ENCODE measurements at places on chromosomes 7 and 10. TPM values are rescaled to one million over a fixed set of nuclear protein-coding genes. Genes with fewer than 3 reads are reported as not detected.

DDC gene
- not detected for total RNA-seq

LOXL4 gene
- total RNA-seq: 129 TPM

CDNF gene
- 1.3 TPM for total RNA-seq

GPNMB gene
- 280 TPM for total RNA-seq

CAMK2B gene
- total RNA-seq: not detected

IFIT1B gene
- not detected for total RNA-seq

NKX2-3 gene
- not detected for total RNA-seq

HSPB1 gene
- total RNA-seq: 59.7 TPM

PTPRZ1 gene
- 0.89 TPM for total RNA-seq

GPR146 gene
- total RNA-seq: 2.7 TPM

CFAP43 gene
- 0.11 TPM for total RNA-seq

RFC2 gene
- 15.6 TPM for total RNA-seq

PKD2L1 gene
- total RNA-seq: under 0.01 TPM
